M059J (cell line): ENCODE measurements at places on chromosomes 6 and 20.

- no peak for DNase-seq
These were observed 201.1 kb downstream of the ZFAND3 start for GRCh38 chr6:38020593-38020992.

DNA sequence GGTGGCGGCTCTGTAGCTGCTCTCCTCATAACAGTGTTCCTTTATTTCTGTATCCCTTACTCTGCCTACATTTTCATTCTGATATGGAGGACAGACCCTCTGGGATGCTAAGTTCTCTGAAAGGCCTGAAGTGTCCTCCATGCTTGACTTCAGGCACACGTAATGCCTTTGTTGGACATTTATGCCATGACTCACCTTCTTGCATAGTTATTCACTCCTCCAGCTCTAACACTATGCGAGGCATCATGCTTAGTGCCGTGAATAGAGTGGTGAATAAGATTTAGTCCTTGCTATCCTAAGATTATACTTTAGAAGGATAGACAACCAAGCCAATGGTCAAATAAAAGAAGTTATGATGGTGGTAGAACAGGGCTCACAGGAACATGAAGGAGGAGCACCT lies 760.9 kb upstream of the FLRT3 start:
- no peak for DNase-seq

- no peak for DNase-seq
These were observed 166.2 kb upstream of the MAFB start for GRCh38 chr20:40855269-40855668.

DNA sequence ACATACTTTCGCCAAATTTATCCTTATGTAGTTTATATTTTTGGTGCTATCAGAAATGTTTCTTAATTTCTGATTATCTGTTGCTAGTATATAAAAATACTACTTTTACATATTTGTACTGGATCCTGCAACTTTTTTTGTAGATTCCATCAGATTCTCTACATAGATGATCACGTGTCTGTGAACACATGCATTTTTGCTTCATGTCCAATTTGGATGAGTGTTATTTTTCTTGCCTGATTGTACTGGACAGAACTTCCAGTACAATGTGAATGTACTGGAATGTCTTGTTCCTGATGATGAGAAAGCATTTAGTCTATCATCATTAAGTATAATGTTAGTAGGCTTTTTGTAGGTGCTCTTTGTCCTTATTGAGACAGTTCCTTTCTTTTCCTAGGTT lies 25.0 kb upstream of the SSR1 start:
- DNase-seq, result no peak

GRCh38 chr6:26367114-26367513 lies 2.1 kb downstream of the BTN3A2 start:
- DNase-seq, result no peak

DNA sequence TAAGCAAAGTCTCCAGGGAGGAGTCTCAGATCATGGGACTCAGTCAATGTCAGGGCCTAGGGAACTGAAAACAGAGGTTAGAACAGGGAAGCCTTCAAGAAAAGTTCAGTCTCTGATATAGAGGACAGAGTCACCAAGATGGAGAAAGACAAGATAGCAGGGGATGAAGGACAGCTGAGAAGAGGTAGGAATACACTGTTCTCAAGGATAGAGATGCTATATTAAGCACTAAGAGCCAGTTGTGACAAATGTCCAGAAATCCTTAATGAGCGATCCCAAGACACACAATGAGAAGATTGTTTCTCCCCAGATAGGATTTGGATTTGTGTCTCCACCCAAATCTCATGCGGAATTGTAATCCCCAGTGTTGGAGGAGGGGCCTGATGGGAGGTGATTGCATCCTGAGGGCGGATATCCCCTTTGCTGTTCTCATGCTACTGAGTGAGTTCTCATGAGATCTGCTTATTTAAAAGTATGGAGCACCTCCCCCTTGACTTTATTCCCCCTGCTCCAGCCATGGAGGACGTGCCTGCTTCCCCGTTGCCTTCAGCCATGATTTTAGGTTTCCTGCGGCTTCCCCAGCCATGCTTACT lies 168.2 kb downstream of the AKAP7 start:
- no peak for DNase-seq

GRCh38 chr6:67775333-67775732 lies 859.7 kb upstream of the ADGRB3 start:
- DNase-seq, result no peak

DNA sequence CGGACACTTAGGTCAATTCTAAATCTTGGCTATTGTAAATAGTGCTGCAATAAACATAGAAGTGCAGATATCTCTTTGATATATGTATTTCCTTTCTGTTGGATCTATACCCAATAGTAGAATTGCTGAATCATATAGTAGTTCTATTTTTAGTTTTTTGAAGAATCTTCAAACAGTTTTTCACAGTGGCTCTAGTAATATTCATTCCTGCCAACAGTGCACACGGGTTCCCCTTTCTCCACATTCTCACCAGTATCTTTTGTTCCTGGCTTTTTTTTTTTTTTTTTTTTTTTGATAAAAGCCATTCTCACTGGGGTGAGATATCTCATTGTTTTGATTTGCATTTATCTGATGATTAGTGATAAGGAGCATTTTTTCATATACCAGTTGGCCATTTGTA lies 1.8 kb upstream of the FBXL4 start:
- DNase-seq, result no peak

- DNase-seq, result no peak
These were observed 74.1 kb downstream of the BMP7 start for GRCh38 chr20:57192311-57192710.

- peak; percentile 69 for DNase-seq
These were observed 637 bp downstream of the ARID1B start for GRCh38 chr6:156777577-156778453.

DNA sequence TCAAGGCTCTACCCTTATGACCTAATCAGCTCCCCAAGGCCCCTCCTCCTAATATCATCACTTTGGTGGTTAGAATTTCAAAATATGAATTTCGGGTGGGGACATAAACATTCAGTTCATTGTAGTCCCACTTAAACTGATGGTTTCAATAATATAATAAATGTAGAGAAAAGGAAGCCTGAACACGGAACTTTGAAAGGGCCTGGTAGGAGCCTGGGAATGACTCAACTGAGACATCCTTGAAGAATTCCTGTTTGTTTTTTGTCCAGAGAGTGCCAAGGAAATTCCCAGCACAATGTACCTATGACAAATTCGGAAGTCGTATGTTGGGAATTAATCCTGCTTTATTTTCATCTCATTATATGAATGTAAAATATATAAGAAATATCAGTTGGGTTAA lies 457.9 kb downstream of the PLCB1 start:
- peak; percentile 8 for DNase-seq

GRCh38 chr6:149380523-149380922 lies 19.5 kb upstream of the SUMO4 start:
- DNase-seq, result no peak

- no peak for DNase-seq
These were observed 6.3 kb downstream of the GABRR2 start for GRCh38 chr6:89308525-89309395.

- DNase-seq, result no peak
These were observed 14.1 kb downstream of the NFATC2 start for GRCh38 chr20:51528263-51529027.

- peak; percentile 76 for DNase-seq
These were observed 164.9 kb upstream of the HEY2 start for GRCh38 chr6:125584468-125584939.

- no peak for DNase-seq
These were observed 304.2 kb upstream of the PRDM1 start for GRCh38 chr6:105781915-105782314.

DNA sequence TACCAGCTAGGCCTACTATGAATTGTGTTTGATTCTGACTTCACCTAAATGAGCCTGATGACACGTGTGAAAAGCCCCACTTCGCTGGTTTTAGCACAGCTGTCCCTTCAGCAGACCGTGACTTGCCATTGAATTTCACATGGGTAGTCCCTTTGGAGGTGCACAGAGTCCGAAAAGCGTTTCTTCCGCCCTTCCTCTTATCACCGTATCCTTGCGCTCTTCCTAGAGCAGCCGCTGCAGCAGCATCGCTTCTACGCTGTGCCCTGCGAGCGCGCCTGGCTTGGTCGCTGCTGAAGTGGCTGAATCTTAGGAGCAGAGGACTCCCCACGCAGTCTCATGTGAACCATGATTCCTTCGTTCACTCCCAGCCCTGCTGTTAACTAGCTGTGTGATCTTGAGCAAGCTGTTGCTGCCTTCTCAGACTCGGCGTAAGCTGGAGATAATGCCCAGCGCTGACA lies 127.0 kb downstream of the PACRG start:
- DNase-seq, result no peak

DNA sequence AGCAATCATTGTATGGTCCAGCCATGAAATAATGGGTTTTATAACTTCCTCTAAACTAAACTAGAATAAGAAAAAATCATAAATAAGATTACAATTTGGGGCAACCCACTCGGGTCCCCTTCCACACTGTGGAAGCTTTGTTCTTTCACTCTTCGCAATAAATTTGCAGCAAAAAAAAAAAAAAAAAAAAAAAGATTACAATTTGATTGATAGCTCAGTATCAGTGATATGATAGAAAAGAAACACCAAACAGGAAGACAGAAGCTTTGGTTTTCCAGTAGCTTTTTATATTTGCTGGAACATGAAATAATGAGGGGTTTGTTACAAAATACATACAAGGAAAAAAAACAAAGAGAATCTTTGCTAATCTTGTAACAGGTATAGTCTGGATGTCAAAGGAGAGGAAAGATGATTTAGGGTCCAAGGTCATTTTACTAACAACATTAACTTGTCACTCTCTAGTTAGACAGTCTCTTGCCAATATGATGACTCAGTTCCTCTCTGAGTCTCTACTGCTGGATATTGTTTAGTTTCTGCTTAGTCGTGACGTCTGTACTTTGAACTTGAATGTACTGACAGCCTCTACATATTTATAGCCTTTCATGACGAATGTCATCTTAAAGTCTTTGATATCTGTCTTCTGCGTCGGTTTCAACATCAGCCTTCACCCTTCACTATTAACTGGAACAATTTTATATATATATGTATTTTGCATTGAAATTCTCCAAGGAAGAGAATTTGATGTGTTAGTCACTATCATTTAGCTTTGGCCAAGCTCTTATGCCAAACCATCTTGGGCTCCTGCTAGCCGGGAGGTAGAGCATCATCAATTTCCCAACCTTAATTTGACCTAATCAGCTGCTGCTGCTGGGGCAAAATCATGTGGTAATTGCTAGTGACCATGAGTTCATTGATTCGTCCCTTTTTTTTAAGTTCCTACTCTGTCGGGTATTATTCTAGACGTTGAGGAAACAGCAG lies 213.1 kb upstream of the STXBP5 start:
- peak; percentile 86 for DNase-seq

- no peak for DNase-seq
These were observed 3.7 kb downstream of the FOXF2 start for GRCh38 chr6:1392813-1393640.

- no peak for DNase-seq
These were observed 317.6 kb downstream of the TPBG start for GRCh38 chr6:82681119-82681714.

DNA sequence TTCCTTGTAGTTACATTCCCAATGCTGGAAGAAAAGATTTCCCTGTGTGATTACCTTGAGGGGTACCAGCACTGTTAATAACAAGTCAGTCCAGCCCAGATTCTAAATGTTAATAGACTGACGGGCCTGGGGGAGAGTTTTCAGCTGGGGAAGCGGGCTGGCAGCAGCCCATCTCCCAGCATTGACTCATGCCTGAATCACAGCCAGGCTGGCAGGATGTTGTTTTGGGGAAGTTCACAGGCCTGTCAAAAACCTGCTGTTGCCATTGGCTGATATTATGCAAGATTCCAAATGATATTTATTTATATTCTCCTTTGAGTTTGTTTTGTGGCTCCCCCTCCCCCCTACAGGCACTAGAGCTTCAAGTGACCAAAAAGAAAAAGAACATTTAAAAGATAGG lies 213.9 kb upstream of the CNR1 start:
- peak; percentile 86 for DNase-seq

DNA sequence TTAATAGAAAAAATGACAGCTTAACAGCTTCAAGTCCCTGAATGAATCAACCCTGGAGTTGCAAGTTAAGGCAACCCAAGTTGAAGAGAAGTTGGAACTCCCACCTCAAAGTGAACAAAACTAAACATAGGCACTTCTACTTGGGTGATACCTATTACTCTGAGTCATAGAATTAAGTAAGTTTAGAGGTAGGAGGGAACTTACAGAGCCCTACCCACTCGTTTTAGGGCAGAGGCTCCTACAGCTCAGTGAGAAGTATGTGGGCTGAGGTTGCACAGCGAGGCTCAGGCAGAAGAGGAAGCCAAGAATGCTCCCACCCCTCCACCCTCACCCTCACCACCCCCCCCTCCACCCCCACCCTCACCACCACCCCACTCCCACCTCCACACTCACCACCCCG lies 42.2 kb downstream of the NFATC2 start:
- DNase-seq, result peak; percentile 36

GRCh38 chr6:50815436-50816114 lies 3.1 kb upstream of the TFAP2B start:
- DNase-seq, result peak; percentile 28

DNA sequence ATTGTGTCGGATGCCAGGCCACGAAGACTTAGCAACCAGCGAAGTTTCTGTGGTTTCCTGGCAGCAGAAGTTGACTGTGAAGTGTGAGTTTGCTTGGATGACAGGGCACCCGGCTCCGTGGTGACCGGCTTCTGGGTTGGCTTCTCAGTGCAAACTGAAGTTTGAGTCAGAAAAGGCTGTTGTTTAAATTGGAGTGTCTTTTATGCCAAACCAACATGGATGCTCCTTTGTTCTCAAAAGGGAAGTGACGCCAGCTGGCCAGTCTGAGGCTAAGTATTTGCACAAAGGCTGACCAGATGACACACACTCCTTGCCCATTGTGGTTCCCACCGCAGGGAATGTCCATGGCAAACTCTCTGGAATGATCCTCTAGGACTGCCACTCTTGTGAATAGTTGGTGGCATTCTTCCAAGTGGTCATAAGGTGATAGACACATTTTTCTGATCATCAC lies 164.8 kb upstream of the QKI start:
- peak; percentile 83 for DNase-seq

- peak; percentile 99 for DNase-seq
These were observed 34.8 kb downstream of the NR2E1 start for GRCh38 chr6:108200631-108201030.

DNA sequence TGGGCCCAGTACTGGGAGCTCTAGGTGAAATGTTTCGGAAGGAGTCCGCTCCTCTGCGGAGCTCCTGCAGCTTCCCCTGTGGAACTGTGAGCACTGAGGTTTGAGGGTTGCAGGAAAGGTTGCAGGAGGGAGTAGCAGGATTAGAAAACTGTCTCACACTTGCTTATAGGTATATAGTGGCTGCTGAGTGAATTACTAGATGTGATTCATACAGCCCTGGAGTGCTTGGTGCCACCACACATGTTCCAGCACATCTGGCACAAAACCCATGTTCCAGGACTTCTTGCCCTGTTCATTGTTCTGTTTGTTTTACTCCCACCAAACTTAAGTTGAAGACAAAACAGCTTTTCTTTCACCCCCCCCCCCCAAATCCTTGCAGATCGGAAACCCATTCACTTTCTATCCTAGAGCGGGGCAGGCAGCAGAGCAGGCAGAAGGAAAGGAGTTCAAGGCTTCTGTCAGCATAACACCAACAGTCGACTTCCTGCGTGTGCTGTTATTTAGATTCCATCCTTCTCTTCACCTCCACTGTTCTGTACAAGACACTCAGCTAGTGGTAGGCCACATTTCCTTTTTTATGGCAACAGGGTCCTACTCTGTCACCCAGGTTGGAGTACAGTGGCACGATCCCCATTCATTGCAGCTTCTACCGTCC lies 669 bp upstream of the PEX6 start:
- DNase-seq, result peak; percentile 58

- DNase-seq, result peak; percentile 50
These were observed 40.3 kb upstream of the ZFAND3 start for GRCh38 chr6:37779111-37779800.
